G401 (cell line): ENCODE measurements at places on chromosomes 4 and X. TPM values are rescaled to one million over a fixed set of nuclear protein-coding genes. Genes with fewer than 3 reads are reported as not detected.

The IBSP gene
- not detected in 2 replicates for total RNA-seq

The SPARCL1 gene
- total RNA-seq, result not detected in 2 replicates

The POU3F4 gene
- not detected in 2 replicates for total RNA-seq

The SSX3 gene
- total RNA-seq, result not detected in 2 replicates

The SMARCA1 gene
- 40.2 and 60.7 TPM in 2 replicates for total RNA-seq

The ITIH6 gene
- not detected in 2 replicates for total RNA-seq

The CCNQ gene
- total RNA-seq, result 43.7 and 62.8 TPM in 2 replicates

DNA sequence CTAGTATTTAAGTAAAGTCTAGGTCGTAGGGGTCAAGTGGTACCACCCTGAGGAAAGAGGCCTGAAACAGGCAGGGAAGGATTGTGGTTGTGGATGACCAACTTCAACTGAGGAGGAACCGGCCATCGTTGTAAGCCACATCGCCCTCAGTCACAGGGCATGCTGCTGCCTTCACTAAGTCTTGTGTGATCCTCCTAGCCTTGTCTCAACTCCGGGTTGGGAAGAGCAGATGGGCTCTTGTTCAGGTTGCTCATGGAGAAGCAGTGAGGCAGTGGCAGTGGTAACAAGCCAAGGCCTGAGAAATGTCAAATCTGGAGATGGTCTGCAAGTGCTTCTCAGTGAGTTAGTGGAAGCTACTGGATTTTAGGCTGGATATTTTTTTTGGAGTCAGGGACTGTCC is 22.8 kb upstream of the NKX3-2 start:
- DNase-seq, result no peak

GRCh38 chrX:9532349-9532748 is 67.5 kb downstream of the TBL1X start:
- no peak for DNase-seq

- no peak for DNase-seq
Measured at GRCh38 chr4:88587306-88587705, 5.0 kb upstream of the HERC3 start.

DNA sequence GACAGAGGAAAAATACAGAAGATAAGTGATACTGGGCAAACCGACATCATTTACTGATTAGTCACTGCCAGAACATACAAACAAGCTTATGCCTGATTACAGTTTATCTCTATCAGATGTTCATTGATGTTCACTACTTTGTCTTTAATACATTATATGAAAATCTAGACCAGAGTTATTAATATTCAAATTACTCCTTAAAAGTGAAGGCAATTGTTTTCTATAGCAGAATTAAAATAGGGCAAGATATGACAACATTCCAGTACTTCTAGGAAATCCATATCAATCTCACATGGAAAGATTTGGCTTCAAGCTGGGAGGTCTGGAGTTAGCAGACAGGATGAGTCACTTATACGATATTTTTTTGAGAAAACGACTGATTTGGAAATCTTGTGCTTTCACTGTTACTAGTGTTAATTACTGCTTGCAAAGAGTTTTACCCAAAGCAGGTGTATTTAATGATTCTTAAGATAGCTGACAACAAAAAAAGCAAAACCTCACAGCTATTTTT is 31.8 kb downstream of the HPGD start:
- DNase-seq, result no peak

DNA sequence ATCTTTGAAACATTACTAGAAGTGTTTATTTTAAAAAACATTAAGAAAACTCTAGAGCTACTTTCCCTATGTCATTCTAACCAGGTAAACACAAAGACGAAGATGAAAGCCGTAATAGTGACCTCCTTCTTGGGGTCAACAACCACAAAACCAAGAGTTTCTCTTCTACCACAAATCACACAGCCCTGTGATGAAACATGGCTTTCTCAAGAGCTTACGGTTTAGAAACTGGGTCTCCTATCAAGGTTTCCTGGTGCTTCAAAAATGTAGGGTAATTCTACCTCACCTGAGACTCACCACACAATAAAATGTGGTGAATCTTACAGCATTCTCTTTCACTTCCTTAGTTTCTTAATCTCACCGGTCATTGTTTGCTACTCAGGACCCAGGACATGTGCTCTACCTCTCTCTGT is 50.9 kb downstream of the CORIN start:
- no peak for DNase-seq

- no peak for DNase-seq
Measured at GRCh38 chr4:13860126-13860525, 232.6 kb upstream of the BOD1L1 start.

DNA sequence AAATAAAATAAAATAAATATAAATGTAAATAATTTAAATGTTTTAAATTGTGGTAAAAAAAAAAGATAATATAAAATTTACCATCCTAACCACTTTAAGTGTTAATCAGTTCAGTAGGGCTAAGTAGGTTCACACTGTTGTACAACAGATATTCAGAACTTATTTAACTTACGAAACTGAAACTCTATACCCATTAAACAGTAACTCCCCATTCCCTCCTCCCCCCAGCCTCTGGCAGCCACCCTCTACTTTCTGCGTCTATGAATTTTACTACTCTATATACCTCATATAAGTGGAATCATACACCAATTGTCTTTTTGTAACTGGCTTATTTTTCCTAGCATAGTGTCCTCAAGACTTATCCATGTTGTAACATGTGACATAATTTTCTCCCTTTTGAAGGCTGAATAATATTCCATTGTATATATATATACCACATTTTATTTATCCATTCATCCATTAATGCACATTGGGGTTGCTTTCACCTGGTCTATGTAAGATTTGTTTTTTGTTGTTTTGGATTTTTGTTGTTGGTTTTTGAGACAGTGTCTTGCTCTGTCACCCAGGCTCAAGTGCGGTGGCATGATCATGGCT is 32.5 kb upstream of the ELF2 start:
- DNase-seq, result no peak

- DNase-seq, result peak; percentile 13
Measured at GRCh38 chrX:151004085-151004484, 20.9 kb downstream of the HMGB3 start.

DNA sequence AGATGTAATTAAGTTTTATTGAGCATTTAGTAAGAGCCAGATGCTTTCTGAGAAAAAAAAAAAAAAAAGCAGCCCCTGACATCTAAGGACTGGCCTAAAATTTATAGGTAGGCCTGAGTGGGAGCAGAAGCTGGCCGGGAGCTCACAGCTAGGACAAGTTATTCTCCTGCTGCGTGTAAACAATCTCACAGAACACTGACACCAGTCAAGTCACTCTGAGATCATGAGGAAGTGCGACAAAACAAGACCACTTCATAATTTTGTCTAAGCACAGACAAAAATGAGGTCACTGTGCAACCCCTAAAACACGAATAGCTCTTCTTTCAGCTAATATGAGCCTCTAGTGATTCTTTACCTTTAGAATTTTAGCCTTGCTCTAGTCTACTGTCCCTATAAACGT is 15.3 kb upstream of the NSUN7 start:
- DNase-seq, result no peak

- no peak for DNase-seq
Measured at GRCh38 chr4:158067646-158068045, 105.2 kb downstream of the GASK1B start.

DNA sequence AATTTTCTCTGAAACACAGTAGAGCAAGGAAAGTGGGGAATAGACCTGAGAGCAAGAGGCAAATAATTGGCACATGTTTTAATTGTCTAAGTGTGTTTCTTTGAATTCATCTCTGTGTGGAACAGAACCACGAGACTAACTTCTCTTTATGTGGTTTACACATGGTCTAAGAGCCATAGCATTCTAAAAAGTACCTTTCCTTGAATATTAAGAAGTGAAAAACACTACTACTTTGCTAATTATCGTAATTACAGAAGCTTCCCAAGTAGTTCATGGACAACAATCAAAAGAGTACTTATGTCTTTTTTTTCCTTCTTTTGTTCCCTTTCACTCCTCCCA is 2.9 kb upstream of the CYBB start:
- DNase-seq, result no peak

GRCh38 chrX:149871940-149872339 is 9.0 kb upstream of the MAGEA8 start:
- DNase-seq, result no peak

DNA sequence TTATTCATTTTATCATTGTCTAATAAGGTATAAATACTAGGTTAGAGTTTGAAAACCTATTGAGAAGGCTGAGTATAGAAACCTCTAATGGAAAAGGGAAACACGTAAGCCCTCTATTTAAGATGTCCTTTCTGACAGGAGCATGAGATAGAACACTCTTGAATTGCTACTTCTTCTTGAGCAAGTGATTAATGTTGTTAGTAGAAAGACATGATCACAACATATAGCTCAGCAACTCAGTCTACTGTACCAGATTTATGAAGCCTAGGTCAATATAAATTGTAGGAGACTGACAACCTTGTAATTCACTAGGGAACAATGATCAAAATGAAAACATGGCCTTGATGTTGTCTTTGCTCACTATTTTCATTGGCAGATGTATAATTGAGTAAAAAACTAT is 189.7 kb downstream of the ANTXR2 start:
- DNase-seq, result no peak
